ENCODE measurements at places on chromosomes 5 and 9.

- no peak for DNase-seq
These were observed 236.6 kb downstream of the DEPDC1B start for GRCh38 chr5:60463179-60463868.

DNA sequence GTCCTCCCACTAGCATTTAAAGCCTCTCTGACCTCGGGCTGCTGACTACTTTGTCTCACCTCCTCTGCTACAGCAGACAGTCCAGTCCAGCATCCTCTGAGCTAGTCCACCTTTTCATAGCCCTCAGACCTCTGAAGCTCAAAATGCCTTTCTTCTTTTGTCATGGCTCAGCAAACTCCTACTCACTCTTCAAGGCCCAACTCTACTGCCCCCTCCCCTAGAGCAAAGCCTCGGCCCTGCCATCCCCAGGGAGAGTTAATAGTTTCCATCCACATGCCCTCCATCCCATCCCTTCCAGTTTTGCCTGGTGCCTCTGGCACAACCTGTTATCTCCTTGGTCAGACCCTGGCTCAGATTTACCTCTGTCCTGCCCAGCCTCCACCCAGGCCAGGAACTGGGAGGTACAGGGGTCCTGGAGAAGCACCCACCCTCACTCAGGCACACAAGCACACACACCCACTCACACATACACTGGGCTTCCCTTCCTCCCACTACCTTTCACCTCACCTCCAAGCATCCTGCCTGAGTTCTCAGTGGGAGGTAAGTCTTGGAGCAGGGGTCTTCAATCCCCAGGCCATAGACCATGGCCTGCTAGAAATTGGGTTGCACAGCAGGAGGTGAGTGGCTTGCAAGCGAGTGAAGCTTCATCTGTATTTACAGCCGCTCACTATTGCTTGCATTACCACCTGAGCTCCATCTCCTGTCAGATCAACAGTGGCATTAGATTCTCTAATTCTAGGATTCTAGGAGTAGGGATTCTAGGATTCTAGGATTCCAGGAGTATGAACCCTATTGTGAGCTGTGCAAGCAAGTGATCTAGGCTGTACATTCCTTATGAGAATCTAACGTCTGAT is 18.1 kb downstream of the PDLIM4 start:
- no peak for DNase-seq

DNA sequence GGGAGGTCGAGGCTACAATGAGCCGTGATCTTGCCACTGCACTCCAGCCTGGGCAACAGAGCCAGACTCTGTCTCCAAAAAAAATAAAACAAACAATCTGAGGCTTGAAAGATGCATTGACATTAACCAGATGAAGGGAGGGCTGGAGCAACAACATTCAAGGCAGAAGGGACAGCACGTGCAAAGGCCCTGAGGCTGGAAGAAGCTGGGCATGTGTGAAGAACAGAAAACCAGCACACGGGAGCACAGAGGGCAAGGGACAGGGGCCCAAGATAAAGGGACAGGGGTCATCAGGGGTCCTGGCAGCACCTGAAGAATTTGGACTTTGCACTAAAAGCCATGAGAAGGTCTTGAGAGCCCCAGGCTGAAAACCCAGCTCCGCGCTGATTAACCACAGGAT is 3.3 kb downstream of the PTGES start:
- no peak for DNase-seq

GRCh38 chr5:81842795-81843398 is 92.0 kb upstream of the SSBP2 start:
- no peak for DNase-seq

- DNase-seq: no peak
These were observed 714.0 kb downstream of the SEMA5A start for GRCh38 chr5:8831854-8832253.

DNA sequence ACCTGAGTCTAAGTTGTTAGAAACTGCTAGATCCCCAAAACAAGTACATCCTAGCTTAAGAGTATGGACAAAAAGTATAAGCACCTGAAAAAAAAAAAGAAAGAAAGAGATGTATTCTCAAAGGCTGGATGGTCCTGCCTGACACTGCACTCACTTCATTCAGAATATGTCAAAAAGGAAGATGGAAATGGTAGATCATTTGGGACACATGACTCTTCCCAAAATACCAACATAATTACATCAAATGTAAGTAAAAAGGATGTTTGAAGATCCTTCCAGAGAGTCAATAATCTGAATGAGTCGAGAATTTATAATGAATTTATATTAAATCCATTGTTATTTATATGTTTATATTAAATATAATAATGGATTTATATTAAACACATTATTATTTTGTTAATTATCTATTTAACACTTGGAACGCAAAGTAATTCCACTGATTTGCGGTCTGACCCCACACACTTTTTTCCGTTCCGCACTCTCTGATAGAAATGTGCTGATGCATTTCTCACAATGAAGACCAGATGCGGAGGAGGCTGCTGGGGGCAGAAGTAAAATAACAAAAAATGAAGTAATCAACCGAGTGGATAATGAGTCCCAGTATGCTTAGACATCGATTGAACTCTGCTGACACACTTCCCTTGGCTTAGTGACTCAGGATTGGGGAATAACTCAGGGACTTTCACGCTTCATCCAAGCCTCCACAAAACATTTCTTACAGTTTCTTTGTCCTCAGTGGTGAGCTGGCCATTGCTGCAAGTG is 201.2 kb downstream of the ADAMTS12 start:
- peak; percentile 97 for DNase-seq

GRCh38 chr5:157652377-157652692 is at the start of gene SOX30:
Gene SOX30 (minus strand): TSS chr5:157652438. CDS start chr5:157652078, 360 bp downstream.
- no peak for DNase-seq

GRCh38 chr5:143705381-143705780 is 106.6 kb upstream of the HMHB1 start:
- no peak for DNase-seq

GRCh38 chr9:92422611-92423338 is 1.5 kb downstream of the OMD start:
- no peak for DNase-seq

DNA sequence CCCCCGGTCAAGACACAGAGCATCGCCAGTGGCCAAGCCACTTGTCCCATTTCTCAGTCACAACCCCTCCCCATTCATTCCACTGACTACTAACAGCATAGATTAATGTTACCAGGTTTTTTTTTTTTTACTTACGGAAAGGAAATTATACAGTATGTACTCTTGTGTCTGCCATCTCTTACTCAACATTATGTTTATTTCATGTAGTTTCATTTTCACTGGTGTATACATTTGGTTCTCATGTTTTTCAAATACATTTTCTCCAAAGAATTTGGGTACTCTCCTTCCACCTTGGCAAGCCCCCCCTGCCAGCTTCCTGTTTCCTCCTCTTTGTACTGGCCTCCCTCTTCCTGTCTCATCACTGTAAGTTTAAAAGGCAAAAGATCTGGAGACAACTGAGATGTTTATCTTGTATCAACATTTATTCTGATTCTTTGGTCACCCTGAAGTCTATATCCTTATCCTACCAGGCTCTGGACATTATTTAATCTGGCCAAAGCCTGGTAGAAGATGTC is 207.3 kb downstream of the SAXO1 start:
- DNase-seq: no peak

GRCh38 chr9:92980085-92980745 is 32.9 kb downstream of the FGD3 start:
- DNase-seq: no peak

DNA sequence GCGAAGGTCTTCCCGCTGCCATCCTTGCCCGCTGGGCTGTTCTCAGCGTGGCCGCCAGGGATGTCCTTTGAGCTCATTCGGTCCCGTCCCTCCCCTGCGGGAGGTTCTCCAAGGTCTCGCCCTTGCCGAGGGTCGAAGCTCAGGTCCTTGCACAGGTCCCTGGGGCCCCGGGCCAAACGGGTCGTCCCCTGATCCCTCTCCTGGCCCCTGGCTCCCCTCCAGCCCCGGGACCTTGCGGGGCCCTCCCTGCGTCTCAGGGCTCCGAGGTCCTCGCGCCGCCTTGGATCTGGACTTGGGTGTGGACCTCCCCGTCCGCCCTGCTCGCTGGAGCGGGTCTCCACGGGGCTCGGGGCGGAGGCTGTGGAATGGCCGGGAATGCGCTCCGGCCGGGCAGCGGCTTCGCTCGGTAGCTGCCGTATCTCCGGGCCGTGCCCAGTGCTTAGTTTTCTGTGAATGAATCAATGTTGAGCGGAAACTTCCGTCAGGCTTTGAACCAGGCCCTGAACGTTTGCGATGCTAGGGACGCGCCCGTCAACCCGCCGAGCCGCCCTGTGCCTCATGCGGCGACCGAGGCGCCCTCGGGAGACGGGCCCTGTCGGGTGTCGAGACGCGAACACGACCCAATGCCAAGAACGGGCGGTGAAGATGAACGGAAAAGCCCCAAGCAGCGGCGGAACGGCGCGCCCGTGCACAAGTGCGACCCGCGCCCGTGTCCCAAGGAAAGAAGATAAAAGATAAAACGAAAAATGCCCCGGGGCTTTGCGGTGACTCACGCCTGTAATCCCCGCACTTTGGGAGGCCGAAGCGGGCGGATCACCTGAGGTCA is 780 bp downstream of the RNU6ATAC start:
- peak; percentile 62 for DNase-seq

DNA sequence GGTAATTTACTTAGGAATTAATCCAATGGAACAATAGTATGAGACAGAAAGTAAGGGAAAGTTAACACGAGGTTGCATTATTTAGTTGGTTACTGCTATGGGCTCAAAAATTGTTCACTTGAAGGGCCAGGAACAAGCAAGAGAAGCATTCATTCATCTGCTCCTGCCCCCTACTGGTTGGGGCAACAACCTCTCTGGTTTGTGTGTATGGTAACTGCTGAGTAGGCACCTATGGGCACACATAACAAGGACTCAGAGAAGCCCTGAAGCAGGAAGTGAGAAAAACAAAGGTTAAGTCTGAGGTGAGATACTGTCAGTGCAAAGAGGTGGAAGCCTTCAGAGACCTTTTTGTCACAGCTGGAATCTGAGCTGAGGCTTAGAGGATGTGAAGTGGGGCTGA is 34.4 kb upstream of the RANBP6 start:
- peak; percentile 46 for DNase-seq

- DNase-seq: no peak
These were observed 75.0 kb downstream of the CAVIN4 start for GRCh38 chr9:100652850-100653249.

DNA sequence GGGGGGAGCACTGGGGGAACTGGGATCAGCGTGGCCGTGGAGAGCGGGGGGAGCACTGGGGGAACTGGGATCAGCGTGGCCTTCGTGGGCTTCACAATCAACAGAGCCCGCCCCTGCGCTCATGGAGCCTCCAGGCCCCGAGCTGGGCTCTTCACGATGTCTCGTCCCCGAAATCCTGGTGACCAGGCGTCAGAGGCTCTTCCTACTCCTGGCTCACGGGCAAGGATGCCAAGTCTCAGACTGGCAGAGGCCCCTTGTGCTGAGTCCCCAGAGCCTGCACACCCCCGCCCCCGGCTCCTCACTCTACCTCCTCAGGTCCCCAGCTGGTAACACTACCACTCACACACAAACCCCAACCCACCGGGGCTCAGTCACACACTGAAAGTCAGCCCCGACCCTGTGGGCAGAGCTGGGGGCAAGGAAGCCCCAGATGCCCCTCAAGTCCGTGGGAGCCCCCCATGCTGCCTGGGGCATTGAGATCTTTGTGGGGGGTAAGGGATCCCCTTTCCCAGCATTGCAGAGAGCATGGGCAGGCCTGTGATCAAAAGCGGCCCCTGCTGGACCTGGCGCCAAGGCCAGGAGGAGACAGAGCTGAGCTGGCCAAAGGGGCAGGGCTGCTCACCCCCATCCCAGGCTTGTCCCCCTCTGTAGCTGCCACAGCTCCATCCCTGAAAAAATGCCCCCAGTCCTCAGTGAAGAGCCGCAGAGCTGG is 26.7 kb downstream of the LHX3 start:
- DNase-seq: no peak

GRCh38 chr9:92332577-92333281 is 7.0 kb downstream of the CENPP start:
- peak; percentile 79 for DNase-seq

GRCh38 chr9:136202454-136203407 is 2.2 kb downstream of the LHX3 start:
- DNase-seq: no peak

- DNase-seq: no peak
These were observed 33.2 kb downstream of the DIAPH1 start for GRCh38 chr5:141585594-141585993.

GRCh38 chr9:38386319-38386895 is 6.1 kb upstream of the ALDH1B1 start:
- DNase-seq: no peak

DNA sequence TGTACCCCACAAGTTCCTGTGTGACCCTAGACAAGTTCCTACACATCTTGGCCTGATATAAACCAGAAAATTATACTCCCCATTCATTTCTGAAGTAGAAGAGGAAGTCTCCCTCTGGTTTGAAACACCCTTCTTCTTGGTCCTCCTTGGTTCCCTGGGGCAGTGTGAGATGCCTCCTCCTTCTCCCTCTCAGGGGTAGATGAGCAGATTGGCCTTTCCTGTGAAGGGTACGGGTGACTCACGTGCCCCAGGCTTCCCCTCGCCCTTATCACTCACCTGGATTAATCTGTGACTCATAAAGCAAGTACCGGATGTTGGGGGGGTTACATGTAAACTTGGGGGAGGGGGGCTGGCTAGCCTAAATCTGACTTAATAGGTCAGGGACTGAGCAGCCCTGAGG is 11.1 kb upstream of the AQP3 start:
- DNase-seq: no peak

- peak; percentile 50 for DNase-seq
These were observed 589.1 kb downstream of the MTRR start for GRCh38 chr5:8458038-8458383.

GRCh38 chr5:53126521-53126920 is 17.0 kb upstream of the MOCS2 start:
- peak; percentile 70 for DNase-seq

Data from cardiac fibroblast (primary cell).